ENCODE measurements at places on chromosomes 2 and 18.

- DNase-seq, result no peak
Measured at GRCh38 chr18:3972291-3972930, 482.7 kb downstream of the DLGAP1 start.

GRCh38 chr2:120737340-120738101 lies 1.9 kb downstream of the GLI2 start:
- no peak for DNase-seq

- no peak for DNase-seq
Measured at GRCh38 chr2:98469862-98470544, 25.3 kb downstream of the INPP4A start.

- no peak for DNase-seq
Measured at GRCh38 chr2:29053223-29053622, 21.1 kb downstream of the PCARE start.

DNA sequence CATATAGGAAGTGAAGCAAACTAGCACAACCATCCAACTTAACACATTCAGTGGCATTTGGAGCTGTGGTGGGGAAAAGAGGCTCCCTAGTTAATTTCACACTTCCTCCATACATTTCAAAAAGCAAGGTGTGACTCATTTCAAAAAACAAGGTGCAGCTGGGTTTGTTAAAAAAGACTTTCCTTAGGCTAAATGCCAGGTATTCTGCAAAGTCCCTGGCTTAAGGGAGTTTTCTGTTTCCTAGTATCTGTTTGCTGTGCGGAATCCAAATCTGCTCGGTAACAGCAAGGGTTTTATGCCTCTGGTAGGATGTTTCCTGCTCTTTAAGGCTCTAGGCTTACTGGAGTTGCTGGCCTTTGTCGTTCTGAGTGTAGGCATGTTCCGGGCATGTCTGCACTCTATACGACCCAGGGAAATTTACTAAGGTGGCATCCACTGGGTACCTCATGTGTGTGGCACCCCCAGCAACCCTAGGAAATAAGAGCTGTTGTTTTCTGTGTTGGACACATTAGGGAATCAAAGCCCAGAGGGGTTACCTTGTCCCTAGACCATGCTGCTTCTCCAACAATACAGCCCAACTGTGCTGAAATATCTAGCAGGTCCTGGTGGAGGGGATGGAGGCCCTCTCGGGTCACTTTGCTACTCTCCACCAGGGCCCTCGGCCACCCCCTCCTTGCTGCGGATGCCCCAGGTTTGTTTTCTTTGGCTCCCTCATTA lies 634 bp upstream of the MSGN1 start:
- no peak for DNase-seq

GRCh38 chr2:138618971-138619370 lies 117.4 kb downstream of the SPOPL start:
- no peak for DNase-seq

GRCh38 chr2:139357972-139358371 lies 577.8 kb upstream of the NXPH2 start:
- no peak for DNase-seq

Measured in AG09319 (cell line).